ENCODE measurements at places on chromosomes 2 and 18.

DNA sequence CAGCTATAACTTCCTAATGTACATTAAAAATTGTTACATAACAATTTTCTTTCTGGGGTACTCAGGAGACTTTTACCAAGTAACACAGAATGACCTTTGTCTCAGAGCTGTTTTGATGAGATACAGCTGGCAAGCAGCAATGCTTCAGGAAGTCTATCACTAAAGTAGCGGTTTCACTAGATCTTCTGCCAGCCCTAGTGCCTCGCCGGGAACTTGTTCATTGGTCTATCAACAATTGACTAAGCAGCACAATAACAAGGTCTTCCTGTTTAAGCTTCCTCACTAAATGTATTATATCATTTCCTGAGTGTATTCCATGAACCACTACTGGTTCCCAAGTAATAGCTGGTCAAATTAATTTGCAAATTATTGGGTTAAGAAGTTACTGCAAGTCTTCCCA, 69.2 kb downstream of the TRIP12 start:
- no peak for DNase-seq

DNA sequence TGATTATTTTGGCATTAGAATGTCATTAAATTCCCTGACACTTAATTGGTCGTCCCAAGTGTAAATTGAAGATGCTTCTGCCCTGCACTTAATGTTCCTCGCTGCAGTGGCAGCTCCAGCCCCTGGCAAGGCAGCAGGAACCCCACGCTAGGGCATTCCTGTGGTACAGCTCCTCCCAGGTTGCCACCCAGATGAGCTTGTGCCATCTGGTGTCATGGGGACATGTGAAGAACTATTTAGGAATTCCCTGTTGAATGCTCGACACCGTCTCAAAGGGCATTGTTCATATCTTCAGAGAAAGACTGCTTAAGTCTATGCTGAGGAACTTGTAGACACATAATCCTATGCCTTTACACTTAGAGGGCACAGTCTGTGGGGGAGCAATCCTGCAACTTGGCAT, 38.9 kb downstream of the BCL2L11 start:
- no peak for DNase-seq

GRCh38 chr18:49565612-49566011, 3.8 kb downstream of the LIPG start:
- peak; percentile 47 for DNase-seq

GRCh38 chr18:75915941-75916623, 488.6 kb upstream of the SMIM21 start:
- DNase-seq, result peak; percentile 12

DNA sequence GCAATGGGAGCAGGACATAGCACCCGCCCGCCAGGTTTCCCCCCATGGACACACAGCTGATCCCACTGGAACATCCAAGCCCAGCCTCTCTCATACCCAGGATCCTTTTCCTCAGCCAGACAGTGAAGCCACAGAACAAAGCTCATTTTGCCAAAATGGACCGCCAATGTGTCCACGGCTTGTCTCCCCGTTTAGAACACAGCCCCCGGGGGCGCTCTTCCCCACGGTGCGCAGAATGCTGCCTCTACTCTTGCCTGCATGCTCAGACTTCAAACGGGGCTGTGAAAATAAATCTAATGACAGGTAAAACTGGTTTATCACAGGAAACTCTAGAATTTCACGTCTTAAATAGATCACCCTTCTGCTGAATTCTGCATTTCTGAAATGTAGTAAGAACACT, 548.5 kb upstream of the ID2 start:
- no peak for DNase-seq
